HL-60 (cell line): ENCODE measurements at places on chromosomes 2 and 18.

DNA sequence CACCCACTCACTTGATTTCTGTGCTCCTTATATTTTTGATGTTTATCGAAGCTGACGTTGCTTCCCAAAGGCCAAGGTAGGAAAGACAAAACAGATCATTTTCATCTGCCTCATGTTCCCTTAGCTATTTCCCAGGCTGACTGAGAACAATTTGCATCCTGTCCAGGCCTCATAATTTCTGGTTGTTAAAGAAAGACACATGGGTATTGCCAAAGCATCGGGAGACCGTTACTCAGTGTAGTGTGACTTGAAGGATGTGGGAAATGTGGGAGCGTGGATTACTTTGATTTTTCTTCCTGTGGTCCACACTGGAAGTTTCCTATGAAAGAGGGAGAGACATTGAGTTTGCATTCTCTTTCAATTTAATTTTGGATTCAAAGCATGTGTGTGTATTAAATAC lies 204.6 kb downstream of the TRIB2 start:
- no peak for DNase-seq

DNA sequence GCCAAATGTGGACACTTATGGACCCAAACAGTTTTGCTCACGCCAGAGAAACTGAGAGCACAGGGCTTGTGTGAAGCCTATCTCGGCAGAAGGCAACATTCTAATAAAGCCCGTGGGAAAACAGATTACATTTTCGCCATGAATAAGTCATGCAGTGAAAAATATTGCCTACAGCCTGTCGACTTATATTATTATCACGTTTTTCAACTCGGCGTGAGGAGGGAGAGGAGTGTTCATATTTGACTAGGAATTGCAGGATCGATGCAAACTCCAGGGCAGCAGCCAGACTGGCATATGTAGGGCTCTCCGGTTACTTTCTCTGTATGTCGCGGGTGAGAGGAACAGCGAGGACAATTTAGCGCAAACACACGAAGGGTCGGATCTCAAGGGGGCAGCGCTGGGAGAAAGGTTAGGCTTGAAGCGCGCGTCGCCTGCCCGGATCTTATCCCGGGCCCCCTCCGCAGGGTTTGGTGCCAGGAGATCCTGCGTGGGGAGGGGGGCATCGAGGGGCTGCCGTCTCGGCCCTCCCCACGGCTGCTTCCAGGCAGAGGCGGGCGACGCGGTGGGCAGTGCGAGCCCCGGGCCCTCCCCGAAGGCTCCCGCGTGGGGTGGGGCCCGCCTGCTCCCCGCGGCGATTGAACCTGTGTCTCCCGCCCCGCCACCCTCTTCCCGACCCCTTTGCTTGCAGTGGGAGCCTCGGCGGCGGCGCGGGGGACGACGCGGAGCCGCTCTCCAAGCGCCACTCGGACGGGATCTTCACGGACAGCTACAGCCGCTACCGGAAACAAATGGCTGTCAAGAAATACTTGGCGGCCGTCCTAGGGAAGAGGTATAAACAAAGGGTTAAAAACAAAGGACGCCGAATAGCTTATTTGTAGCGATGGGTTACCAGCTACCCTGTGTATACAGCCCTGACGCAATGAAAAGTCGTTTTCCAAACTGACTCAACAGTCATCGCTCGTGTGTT lies 4.4 kb downstream of the ADCYAP1 start:
- no peak for DNase-seq

GRCh38 chr2:215332872-215333595 lies 21.2 kb downstream of the ATIC start:
- DNase-seq, result no peak

- DNase-seq, result no peak
Measured at GRCh38 chr18:40048886-40049650, 1906.0 kb upstream of the PIK3C3 start.

GRCh38 chr2:61433606-61434005 lies 37.3 kb downstream of the USP34 start:
- no peak for DNase-seq

DNA sequence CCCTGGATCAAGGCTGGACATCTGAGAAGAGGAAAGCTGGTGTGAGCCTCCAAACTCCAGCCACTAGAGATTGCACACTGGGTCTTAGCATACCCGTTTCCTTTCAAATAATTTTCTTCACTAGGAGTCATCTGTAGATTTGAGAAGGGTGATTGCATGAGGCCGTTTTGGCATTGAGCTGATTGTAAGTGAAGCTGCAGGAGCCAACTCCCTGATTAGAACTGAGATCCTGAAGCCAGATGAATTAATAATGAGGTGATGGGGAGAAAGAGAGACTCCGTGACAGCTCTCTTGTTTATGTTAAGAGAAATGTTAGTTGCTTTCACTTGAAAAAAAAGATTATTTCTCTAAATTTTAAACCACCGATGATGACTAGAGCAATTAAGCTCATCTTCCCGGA lies 268.4 kb upstream of the THSD7B start:
- DNase-seq, result no peak

DNA sequence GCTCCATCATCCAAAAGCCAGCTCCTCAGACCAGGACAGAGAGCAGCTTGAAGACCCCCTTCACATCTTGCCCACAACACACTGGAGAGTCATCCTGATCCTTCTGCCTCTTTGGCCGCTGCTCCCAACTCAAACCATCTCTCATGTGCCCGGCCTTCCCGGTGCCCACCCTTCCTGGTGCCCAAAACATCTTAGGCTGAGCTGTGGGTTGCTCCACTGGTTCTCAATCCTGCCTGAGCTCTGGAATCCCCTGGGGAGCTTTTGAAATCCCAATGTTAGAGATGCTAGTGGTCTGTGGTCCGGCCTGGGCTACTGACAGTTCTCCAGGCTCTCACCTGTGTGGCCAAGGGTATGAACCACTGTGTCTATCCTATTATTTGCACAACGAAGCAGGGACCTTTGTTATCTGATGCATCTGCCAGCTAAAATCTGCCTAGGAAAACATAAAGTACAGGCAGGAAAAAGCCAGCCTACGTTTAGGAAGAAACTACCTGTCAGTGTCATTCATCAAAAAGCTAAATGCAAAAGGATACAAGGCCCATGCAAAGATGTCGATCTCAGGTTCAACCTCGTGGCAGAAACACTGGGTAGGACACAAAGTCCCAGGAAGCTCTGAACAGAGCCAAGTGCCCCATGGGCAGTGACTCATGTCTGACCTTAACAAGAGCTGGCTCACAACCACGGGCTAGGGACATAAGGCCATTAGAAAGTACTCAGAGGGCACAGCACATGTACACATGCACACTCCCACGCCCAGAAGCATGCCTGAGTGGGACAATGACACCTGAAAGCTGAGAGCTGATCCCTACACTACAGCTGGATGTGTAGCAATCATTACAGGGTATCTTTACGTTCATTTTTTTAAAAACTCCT lies 30.8 kb downstream of the TBC1D8 start:
- no peak for DNase-seq

DNA sequence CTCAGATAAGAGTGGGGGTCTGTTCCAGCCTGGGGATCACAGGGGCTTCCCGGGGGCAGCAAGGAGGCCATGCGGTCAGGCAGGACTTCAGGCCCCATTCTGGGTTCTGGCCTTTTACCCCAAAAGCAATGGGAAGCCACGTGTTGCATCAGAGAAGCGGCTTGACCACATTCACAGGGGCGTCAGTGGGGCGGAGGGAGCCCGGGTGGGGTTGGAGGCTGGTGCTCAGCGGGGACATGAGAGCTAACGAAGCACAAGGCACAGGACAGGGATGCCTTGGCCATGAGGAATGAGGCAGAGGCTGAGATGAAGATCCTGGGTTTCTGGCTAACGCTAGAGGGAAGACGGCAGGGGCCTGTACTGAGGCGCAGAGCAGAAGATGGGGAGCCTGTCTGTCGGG lies 6.1 kb downstream of the HJURP start:
- DNase-seq, result no peak

DNA sequence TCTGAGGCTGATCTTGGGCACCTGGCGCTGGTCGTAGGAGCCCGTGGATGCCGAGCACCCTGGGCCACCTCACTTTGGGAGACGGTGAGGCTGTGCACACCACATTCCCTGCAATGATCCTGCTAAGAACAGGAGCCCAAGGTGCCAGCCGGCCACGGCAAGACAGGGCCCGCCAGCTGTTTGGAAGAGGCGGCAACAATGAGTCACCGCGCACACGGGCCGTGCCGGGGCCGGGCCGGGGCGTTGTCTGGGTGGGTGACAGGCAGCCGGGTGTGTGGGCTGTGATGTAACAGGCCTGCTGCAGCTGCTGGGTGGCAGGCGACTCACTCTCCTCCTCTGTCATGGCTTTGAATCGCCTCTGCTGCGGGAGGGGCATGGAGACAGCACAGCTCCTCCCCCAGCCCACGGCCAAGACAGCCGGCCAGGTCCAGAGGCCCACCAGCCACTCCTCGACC lies 49.7 kb upstream of the ODC1 start:
- peak; percentile 80 for DNase-seq

DNA sequence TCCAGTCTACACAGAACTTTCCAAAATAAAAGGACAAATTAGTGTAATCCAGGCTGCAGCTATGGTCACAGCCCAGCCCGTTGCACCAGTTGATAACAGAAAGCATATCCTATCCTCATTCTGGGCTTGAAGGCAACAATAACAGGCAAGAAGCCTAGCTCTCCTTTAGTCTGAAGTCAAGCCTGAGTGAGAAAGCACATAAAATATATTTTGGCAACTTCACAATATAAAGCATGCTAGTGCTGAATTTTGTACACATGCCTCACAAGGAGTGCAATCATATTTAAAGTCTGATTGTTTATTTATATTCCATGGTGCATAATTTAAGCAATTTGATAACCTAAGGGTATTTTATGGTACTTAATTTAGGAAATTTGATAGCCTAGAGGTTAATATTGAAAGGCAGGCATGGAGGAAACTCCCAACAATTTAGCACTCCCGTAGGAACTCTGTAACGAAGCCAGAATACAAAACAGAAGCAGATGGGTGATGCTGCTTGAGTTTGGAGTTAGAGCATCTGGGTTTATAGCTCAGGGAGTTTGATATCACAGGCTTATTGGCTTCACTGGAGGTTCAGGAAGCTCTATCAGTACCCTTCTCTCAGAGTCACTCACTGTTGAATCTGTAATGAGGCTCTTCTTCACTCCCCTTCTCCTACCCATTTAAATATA lies 1199.1 kb upstream of the GYPC start:
- DNase-seq, result no peak

- peak; percentile 13 for DNase-seq
Measured at GRCh38 chr18:69865776-69866175, 81.9 kb downstream of the CD226 start.

GRCh38 chr2:237627441-237628246 lies at the start of gene LRRFIP1:
LRRFIP1 (plus strand) TSS chr2:237627587; CDS start chr2:237627645, 58 bp downstream.
- DNase-seq, result no peak

DNA sequence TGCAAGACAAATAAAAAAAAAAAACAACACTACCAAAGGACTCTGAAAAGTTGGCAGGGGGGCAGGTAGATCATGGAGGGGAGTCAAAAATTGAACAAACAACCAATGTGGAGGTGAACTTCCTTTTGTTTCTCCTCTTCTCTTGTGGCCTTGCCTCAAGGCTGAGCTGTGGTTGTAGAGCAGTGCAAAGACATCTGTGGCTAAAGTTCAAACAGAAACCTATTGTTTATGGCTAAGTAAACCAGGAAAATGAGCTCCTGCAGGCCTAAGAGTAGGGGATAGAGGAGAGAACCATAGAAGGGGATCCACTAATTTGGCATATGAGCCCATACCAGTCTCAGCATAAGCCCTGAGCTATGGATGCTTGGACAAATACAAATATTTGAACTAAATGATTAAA lies 40.2 kb upstream of the EGR4 start:
- no peak for DNase-seq

DNA sequence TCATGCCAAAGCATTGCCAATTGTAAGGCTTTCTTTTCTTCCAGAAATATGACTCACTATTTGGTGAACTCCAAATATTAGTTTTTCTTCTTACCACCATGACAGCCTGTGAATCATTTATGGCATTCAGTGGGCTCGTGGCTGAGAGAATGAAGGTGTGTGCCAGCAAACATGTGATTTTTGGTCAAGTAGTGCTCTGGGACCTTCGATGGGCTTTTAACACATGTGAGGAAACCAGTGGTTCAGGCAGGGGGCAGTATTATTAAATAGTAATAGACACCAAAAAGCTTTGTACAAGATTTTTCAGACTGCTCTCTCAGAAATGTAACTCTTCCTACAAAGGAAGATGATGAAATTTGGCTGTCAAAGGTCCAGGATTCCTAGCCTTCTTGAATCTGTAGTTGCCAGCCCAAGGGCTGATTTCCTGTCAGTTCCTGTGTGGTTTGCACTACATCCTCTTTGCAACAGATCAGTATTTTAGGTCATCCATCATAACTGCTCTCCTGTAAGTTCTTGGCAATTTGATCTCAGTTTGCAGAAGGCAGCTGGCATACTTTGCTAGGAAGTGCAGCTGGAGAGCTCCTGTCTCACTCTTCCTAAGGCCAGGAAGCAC lies 64.3 kb downstream of the BABAM2 start:
- DNase-seq, result peak; percentile 85

GRCh38 chr2:187297801-187298200 lies 150.3 kb downstream of the CALCRL start:
- no peak for DNase-seq

- DNase-seq, result no peak
Measured at GRCh38 chr2:176325732-176326131, 56.5 kb downstream of the MTX2 start.

GRCh38 chr2:43312755-43313641 lies 86.6 kb upstream of the ZFP36L2 start:
- no peak for DNase-seq

GRCh38 chr2:209334188-209335017 lies 89.4 kb upstream of the MAP2 start:
- peak; percentile 49 for DNase-seq

DNA sequence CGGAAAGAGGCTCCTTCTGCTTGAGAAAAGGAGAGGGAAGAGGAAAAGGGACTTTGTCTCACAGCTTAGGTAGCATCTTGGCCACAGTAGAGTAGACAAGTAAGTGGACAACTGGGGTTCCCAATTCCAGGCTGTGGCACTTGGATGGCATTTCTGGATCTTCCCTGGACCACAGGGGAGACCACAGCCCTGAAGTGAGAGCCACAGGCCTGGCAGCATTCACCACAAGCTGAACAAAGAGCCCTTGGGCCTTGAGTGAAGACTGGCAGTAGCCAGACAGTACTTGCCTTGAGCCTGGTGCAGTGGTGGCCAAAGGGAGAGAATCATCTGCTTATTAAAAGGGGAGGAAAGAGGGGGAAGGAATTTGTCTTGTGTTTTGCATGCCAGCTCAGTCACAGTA lies 226.1 kb upstream of the KLHL14 start:
- DNase-seq, result no peak

DNA sequence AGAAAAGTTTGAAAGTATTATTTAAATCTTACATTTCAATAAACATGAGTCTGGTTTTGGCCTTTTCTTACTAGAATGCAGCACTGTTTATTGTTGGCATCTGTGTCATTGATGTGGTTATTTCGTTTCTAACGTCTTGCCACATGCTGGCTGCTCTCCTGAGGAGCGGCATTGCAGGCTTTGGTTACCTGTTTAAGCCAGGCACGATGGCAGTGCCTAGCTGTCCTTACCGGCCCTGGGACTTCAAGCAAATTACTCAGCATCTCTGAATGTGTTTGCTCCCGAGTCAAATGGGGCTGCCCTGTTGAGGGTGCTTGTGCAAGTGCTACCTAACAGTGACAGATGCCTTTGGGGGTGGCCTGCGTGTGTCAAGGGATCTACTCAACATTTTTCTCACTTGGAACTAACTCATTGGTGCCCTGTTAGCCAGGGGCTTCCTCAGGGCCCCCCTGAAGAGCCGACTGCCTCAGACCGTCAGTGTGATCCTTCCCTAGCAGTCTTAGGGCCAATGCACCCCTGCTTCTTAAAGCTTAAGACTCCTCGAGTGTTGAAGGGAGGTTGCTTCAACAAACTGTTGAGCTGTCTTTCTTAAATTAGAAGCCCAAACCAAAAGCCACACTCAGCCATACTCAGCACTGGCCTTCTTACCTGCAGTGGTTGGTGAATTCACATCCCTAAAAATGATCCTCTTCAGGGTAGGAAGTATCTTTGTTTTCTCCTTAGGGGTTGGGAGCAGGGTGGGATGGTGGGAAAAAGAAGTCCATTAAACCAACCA lies 151.5 kb downstream of the NCK2 start:
- no peak for DNase-seq
